CD8-positive, alpha-beta memory T cell (primary cell): ENCODE measurements at places on chromosomes 11 and 22.

DNA sequence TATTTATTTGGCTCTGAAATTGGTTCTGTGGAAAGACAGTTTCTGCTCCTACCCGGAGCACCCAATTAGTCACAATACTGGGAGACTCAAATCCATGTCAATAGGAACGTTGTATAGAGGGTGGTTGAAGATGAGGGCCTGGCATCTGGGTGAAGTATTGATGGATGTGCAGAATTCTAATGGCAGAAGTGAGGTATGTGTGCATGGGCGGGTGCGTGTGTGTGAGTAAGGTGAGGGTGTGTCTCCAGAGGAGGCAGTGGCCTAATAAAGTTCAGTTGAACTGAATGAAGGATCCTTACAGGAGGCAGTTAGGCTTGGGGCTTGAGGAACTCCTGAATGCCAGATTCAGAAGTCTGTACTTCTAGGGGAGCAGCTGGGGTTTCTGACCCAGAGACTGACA is 71.8 kb upstream of the B3GAT1 start:
- DNase-seq: no peak

GRCh38 chr11:62148271-62148980 is 24.6 kb downstream of the INCENP start:
- no peak for DNase-seq

DNA sequence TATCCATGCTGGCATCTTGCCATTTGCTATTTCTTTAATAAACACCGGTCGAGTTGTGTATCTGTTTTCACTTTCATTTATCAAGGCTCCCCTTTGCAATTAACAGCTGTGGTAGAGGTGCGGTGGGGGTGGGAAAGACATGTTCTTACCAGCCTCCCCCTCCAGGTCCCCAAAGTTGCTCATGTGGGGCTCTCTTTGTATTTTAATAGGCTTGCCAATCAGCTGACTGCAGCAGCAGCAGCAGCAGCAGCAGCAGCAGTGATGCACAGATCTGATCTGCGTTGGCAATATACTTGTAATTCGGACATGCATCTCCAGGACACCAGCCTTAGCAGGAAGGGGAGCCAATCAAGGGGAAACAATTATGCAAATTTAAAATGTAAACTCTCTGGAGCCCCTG is 40.3 kb upstream of the E2F8 start:
- peak; percentile 49 for DNase-seq

DNA sequence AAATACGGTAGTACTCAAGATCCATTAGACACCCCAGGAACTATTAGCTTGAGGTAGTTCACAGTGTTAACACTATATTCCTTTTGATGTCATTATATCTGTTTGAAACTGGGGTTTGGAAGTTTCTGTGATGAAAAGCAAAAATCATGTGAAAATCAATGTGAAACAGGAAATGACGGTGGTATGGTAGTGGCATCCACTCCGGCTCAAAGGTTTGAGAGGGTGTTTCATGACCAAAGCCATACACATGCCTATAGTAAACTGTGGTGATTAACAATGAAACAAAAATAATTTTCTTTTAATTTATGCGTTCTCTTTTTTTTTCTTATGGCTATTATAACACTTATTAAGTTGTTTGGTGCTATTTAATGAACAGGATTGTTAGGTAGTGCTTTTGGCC is 10.9 kb downstream of the RAB38 start:
- DNase-seq: no peak

DNA sequence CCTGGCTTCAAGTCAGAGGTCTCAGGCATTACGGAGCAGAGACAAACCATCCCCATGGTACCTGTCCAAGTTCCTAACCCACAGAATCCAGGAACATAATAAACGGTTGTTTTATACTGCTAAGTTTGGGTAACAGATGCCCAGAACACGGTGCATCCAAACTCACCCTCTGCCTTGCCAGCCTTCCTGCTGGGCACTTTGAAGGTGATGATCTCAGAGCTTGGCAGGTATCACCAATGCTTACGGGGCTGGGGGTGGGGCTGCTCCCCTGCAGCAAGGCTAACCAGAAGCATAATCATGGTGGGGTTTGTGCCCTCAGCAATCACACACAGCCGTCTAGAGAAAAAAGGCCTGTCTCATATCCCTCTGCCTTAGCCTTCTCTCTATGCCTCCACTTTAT is 27.1 kb downstream of the DKK3 start:
- DNase-seq: no peak

DNA sequence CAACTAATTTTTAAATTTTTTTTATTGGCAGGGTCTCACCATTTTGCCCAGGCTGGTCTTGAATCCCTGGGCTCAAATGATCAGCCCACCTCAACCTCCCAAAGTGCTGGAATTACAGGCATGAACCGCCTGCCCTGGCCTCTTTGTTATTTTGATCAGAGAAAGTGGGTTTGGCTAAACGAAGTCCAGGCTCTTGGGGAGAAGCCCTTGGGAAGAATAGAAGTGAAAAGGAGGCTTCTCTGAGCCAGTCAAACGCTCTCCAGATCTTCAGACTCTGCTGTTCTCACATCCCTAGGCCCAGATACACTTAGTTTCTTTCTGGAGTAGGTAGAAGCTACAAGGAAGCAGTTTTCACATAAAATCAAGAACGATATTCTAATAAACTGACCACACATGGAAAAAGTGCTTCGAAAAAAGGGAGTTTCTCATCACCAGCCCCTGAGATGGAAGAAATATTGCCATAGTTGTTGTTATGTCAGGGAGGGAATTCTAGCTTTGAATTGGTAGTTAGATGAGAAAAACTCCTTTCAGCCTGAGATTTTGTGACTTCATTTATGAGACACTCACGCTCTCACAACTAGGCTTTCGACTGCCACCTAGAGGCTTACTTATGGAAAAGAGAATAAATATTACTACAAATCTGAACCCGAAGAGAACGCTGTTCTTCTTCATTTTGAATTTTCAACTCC is 41.7 kb upstream of the AQP11 start:
- DNase-seq: no peak

DNA sequence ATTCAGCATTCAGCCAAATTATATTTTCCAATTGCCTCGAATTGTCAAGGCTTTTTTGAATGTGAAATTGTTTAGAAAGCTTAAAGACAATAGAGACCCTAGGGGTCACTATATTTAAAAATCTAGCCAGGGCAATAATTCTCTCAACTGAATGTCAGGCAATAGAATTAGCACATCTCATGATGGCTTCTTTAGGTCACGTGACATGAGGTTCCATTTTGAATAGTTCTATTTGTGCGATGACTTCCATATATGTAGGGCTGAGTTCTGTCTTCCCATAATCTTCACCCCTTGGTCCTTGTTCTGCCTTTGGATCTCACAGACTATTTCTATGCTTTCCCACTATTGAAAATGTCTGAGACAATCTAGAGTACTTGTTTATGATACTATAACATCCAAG is 527.7 kb upstream of the KIRREL3 start:
- DNase-seq: no peak

DNA sequence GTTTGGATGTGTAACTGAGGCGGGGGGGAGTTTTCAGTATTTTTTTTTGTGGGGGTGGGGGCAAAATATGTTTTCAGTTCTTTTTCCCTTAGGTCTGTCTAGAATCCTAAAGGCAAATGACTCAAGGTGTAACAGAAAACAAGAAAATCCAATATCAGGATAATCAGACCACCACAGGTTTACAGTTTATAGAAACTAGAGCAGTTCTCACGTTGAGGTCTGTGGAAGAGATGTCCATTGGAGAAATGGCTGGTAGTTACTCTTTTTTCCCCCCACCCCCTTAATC is 2.3 kb downstream of the MALAT1 start:
- no peak for DNase-seq

- no peak for DNase-seq
Measured at GRCh38 chr11:45017329-45017728, 66.6 kb upstream of the TP53I11 start.

- no peak for DNase-seq
Measured at GRCh38 chr22:48929276-48929790, 898.3 kb downstream of the BRD1 start.

GRCh38 chr22:27226666-27227065 is 569.3 kb downstream of the MIAT start:
- DNase-seq: no peak

DNA sequence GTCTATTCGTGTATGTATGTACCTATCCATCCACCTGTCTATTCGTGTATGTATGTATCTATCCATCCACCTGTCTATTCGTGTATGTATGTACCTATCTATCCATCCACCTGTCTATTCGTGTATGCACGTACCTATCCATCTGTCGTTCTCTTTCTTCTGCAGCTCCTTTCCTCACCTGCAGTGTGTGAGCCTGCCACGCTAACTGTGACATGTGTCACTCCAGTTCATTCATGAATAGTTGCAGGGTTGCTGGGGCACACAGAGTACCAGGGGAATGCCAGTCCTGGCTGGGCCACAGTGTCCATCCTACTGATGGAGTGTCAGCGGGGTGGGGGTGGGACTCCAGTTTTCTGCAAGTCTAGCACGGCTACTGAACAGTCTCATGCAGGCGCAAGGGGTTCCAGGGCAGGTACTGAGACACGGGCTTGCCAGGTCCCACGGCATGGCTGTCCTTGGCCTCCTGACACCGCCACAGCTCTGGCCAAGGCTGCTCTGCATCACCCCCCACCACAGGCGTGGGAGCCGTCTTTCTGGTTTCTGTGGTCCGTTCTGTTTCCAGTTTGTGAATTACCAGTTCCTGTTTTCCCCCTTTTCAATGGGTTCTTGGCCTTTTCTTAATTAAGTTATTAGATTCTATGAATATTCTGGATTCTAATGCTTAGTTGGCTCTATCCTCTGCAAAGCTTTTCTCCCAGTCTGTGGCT is 88.8 kb upstream of the CLDN5 start:
- no peak for DNase-seq

DNA sequence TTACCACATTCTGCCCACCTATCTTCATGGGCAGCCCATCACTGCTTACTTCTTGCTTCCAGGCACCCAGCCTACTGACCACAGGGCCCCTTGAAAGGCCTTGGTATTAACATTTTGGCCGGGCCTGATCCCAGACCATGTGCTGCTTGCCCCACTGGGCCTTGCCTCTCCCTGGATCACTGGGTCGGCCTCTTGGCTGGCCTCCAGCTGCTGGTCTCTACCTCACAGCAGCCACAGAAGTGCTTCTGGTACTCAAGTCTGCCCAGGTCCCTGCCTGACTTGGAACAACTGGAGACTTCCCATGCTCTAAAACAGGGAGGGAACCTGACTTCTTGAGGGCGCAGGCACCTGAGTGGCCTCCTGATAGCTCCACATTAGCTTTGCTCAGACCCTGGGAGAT is 63.6 kb downstream of the THAP12 start:
- no peak for DNase-seq

GRCh38 chr11:68328374-68329091 is 16.1 kb downstream of the LRP5 start:
- DNase-seq: no peak

GRCh38 chr11:32210556-32210955 is 119.7 kb downstream of the RCN1 start:
- DNase-seq: no peak

DNA sequence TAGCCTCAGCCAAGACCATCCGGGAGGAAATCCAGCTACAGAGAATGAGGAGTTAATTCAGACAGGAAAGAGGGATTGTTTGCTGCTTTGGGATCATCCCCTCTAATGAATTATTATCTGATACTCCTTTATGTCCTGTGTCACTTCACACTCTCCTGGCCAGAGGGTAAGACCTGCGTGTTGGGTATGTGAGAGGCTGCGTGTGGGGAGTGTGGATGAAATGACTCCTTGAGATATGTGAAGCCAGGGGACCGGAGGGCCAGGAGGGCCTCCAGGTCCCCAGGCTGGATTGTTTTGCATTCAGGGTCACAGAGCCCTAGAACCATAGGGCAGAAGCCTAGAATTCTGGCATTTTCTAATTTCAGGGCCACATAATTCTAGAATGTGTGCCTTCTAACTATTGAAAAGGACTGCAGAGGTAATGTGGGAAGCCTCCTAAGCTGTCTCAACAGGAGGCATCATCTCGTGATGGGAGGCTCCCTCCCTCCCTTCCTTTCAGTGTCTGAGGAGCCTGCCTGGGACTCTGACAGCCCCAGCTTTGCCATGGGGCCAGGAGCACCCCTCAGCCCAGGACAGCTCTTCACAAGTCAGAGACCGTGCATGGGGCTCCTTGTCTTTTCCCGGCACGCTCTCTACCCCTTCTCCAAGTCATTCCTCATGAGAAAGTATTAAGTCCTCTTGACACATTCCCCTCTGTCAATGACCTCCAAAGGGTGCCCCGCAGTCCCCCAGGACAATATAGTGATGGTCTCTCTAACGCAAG is 3.7 kb downstream of the TPBGL start:
- DNase-seq: no peak

GRCh38 chr22:28939932-28940331 is 56.6 kb downstream of the ZNRF3 start:
- no peak for DNase-seq

GRCh38 chr11:14119357-14119756 is 156.8 kb downstream of the SPON1 start:
- no peak for DNase-seq

- no peak for DNase-seq
Measured at GRCh38 chr22:20591660-20592310, 84.4 kb downstream of the MED15 start.

DNA sequence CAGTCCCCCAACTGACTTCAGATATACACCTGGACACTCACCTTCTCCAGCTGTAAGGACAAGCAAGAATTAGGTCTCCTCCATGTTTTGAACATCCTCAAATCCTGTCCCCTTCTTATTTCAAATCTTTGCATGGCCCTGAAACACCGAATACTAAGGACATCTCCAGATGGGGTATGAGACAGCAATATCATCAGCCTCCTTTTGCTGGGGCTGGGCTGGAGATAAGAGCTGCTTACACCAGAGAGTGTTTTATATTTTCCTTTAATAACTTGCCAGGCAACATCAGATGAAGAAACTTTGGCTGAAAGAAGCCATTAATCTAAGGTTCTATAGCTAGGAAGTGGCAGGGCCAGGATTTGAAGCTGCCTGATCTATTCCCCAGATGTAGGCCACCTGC is 21.6 kb downstream of the TUG1 start:
- no peak for DNase-seq

DNA sequence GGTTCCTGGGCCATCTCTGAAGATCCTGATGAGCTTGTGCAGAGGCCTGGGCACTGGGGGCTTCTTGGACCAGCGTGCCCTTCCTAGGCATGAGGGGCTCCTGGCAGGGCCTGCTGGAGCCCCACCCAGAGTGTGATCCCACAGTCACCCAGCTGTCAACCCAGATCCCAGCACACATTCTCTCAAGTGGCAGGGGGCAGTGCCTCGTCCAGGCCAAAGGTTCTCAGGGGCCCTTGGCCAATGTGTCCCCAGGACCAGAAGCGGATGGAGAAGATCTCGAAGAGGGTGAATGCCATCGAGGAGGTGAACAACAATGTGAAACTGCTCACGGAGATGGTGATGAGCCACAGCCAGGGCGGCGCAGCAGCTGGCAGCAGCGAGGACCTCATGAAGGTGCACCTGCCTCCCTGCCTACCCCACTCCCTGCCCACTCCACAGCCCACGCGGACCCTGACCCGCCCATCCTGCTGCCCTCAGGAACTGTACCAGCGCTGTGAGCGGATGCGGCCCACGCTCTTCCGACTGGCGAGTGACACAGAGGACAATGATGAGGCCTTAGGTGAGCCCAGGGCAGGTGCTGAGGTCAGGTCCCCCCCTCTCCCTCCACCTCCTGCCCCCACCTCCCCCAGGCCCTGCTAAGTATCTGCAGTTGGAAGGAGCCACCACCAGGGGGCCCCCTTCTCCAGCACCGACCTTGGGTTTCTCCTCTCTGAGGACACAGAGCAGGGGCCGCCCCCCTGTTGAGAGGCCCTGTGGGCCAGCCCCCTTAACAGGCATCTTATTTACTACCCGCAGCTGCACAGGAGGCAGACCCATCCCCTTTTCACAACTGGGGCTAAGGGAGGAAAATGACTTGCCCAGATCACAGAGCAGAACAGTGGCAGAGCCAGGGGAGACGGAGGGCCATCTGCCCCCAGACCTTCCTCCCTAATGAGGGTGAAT is 14.7 kb downstream of the GGA1 start:
- peak; percentile 85 for DNase-seq

- DNase-seq: no peak
Measured at GRCh38 chr11:27293515-27294417, 69.2 kb downstream of the CCDC34 start.
